ENCODE measurements at places on chromosomes 16 and 17.
A peak's percentile ranks its signal among the peaks of the same experiment; 100 is the strongest.

DNA sequence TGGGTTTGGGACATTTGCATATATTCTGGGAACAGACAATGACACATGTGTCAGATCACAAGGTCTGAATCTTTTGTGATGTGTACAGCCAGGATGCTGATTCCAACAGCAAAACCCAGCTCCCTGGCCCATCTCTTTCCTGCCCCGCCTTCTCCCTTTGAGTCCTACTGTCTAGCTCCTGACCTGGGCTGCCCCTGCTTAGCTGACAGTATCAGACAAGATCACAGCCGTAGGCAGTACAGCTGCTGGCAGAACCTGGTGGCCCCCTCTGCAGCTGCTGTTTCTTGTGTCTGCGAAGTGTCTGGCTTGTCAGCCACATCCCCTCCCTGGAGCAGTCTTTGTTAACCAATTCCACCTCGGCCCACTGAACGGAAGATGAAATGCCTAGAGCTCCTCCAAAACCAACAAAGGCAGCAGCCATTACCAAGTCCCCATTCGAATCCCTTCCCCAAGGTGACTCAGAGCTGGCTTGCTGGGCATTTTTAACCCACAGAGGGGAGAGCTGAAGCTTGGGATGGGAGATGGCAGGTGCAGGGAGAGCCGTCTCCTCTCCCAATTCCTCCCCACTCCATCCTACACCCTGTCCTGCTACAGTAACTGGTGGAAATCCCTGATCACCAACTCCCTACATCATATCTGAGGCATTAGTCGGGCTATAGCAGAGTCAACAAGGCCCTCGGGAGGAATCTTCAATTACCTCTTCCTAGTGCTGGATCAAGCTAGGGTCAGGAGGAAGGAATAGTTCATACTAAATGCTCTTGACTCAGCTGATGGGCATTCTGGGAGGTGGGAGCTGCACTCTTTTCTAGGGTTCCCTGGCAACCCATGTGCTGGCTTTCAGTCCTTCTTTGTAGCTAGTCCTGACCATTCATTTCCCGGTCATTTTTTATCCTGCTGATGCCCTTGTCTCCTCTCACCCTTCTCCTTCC lies 5.8 kb downstream of the PIPOX start:
- DNase-seq, result no peak

GRCh38 chr17:69948406-69948805 lies 126.6 kb upstream of the KCNJ16 start:
- no peak for DNase-seq

- peak; percentile 47 for DNase-seq
Observed at GRCh38 chr17:57995076-57995956, 7.3 kb upstream of the VEZF1 start.

DNA sequence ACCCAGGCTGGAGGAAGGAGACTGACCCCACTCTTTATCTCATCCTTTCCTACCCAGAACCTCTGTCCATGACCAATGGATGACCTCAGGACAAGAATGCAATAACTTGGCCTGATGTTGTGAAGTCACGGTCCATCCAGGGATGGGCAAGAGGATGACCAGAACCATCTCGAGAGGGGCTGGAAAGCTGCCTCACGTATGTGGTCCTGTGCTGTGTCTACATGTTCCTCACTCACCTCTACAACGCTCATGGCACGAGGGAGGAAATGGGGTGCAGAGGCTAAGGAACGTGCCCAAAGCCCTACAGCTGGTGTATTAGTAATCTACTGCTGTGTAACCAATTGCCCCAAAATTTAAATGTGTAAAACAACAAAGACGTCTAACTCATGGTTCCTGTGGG lies 7.3 kb upstream of the KCTD5 start:
- no peak for DNase-seq

- no peak for DNase-seq
Observed at GRCh38 chr17:80262291-80262690, 1.6 kb downstream of the RNF213 start.

- DNase-seq, result no peak
Observed at GRCh38 chr17:77451894-77452852, 311.4 kb downstream of the SEC14L1 start.

GRCh38 chr17:71188811-71189492 lies 931.9 kb upstream of the SOX9 start:
- no peak for DNase-seq

DNA sequence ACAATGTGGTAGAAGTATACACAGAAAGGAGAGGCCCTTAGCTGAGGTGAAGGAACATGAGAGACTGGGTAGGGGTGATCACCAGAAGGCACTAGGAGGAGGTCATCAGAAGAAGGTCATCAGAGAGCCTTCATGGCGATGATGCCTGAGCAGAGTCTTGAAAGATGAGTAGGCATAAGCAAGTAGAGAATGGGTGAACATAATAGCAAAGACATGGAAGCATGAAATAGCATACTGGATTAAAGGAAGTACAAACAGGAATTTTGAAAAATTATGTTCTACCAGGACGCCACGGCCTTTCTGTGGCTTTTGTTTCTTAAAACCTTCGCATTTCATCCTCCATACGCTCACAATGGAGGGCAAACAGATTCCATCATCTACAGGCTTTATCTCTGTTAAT lies 2.9 kb downstream of the IKZF3 start:
- no peak for DNase-seq

DNA sequence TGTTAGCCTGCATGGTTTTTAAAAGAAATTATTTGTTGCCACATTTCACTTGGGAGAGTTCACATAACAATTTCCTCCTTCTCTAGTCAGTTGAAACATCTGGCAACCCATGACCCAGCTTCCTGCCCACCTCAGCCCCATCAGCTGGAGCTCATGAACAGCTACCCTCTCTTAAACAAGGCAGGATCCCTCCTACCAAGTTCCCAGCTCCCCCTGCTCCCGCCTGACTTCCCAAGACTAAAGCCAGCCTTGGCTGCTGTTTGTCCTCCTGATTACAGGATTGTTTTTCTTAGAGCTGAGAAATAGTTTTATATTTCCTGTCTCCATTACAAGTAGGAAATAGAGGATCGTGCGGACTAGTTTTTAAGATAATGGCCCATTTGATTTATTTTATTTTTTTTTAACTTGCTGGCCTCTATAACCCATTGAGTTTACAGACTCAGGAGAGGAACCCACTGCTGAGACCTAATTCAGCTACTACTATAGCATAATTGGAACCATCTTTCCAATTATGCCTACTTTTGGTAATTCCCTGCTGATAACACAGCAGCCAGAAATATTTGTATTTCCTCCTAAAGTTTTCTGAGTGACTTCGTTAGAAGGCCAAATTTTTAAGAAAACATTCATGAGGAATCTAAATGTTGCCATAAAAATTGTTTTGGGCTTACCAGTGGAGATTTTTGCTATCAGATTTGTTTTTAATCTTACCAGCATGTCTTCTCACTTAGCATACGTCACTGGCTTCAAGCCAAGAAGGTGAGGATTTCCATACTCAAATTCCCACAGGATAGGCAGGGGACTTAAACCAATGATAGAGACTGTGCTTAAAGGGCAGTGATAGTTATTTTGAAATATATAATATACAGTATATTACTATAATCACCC lies 90.0 kb downstream of the ELAC2 start:
- DNase-seq, result no peak

- DNase-seq, result peak; percentile 85
Observed at GRCh38 chr17:63699638-63700527, at the start of gene LIMD2. Gene LIMD2, minus strand, starts transcription at chr17:63700125. Its CDS starts 827 bp downstream, at chr17:63699298.

GRCh38 chr16:711548-712320 lies 3.2 kb upstream of the METRN start:
- peak; percentile 77 for DNase-seq

GRCh38 chr16:89560378-89561141 lies at the start of gene RPL13:
Gene RPL13, plus strand, starts transcription at chr16:89560682. Its CDS starts 278 bp downstream, at chr16:89560960.
- DNase-seq, result peak; percentile 92

DNA sequence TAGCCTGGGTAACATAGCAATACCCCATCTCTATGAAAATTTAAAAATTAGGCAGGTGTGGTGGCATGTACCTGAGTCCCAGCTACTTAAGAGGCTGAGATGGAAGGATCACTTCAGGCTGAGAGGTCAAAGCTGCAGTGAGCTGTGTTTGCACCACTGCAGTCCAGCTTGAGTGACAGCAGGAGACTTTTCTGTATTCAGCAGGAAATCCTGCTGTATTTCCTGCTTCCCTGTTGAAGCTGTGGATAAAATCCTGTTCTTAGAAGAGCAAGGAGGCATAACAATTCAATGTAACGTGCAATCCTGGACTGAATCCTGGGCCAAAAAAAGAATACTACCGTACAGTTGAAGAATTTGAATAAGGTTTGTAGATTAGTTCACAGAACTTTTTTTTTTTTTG lies 62.2 kb downstream of the FBXL20 start:
- no peak for DNase-seq

GRCh38 chr16:68369697-68370580 lies 59.1 kb downstream of the PRMT7 start:
- DNase-seq, result peak; percentile 63

DNA sequence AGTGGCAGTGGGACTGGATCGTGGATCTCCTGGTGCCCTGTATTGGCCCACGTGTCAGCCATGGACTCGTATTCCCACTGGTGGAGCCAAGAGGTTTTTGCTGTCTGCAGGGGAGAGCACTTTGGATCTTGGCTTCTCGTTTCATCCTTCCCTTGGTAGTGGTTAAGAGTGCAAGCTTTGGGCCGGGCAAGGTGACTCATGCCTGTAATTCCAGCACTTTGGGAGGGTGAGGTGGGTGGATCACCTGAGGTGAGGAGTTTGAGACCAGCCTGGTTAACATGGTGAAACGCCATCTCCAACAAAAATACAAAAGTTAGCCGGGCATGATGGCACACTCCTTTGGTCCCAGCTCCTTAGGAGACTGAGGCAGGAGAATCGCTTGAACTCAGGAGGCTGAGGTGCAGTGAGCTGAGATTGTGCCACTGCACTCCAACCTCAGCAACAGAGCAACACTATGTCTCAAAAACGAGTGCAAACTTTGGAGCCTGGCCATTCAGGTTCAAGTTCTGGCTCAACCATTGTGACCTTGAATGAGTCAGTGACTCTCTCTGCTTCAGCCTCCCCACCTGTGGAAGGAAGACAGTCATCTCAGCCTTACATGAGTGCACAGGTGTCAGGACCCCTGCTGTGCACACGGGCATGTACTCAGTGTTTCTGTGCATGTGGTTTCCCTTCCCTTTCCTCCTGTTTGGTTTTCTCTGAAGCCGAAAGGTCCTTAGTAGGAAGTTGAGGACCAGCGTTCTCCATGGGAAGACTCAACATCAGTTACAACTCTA lies 57.4 kb downstream of the PLCG2 start:
- peak; percentile 70 for DNase-seq

DNA sequence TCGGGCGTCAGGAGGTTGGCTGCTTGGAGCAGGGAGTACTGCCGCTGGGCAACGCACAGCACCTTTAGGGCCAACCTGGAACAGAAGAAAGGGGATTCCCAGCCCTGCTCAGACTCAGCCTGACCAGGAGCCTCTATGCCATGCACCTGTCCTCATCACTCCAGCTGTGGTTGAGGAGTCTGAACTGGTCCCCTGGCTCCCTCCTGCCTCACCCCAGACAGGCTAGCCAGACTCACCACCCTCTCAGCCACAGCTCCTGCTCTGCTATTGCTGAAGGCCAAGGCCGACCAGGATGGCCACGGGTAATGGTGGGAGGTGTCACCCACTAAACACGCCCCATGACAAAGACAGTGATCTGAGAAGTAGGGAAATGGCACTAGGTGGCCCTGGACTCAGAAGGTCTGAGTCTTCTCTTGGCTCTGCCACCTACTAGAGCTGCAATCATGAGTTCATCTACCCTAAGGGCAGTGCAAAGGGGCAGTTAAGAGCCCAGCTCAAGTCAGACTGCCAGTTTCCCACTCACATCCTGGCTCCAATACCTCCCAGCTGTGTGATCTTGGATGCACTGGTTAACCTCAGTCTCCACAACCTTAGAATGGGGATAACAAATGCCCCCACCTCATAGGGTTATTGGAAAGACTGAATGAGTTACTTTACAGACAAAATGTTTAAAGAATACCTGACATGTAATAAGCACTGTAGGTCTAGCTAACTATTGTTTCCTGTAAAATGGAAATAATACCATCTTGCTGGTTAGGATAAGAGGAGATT lies 13.8 kb upstream of the GFAP start:
- no peak for DNase-seq

- DNase-seq, result peak; percentile 80
Observed at GRCh38 chr16:27449434-27450195, 47.6 kb downstream of the IL21R start.

- DNase-seq, result no peak
Observed at GRCh38 chr16:14489460-14489859, 140.6 kb downstream of the PARN start.

- DNase-seq, result no peak
Observed at GRCh38 chr17:13736916-13737315, 135.2 kb upstream of the HS3ST3A1 start.

- no peak for DNase-seq
Observed at GRCh38 chr17:66387392-66387981, 85.1 kb downstream of the PRKCA start.

DNA sequence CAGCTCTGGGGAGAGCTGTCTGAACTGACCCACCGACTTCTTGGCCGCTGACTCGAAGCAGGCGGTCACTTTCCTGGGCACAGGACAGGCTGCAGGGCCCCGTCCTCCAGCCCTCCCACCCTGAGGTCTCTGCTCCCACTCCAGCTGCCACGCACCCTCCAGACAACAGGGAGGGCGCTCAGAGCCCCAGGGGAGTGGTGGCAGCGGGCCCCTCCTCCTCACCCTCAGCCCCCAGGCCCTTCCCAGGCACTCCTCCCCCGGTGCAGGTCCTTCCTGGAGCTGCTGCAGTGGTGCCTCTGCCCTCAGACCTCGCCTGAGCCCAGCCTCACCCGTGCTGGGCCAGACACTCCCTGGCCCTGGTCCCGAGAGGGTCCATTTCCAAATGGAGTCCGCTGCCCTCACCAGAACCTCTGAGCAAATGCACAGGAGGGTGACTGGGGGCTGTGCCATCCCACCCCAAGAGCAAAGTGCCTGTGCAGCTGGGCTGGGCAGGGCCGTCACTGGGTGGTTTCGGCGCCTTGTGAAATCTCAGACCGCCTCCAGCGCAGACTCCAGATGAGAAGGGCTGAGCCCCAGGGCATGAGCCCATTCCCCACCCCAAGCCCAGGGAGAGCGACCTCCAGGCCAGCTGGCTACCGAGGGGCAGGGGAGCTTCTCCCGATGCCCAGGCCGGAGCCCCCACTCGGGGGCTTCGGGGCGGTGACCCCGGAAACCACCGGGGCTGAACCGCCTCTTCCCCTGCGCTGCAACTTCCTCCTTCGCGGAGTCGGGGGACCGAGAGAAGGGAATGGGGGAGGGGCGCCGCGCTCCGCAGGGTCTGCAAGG lies 717 bp downstream of the CYBA start:
- DNase-seq, result peak; percentile 71

DNA sequence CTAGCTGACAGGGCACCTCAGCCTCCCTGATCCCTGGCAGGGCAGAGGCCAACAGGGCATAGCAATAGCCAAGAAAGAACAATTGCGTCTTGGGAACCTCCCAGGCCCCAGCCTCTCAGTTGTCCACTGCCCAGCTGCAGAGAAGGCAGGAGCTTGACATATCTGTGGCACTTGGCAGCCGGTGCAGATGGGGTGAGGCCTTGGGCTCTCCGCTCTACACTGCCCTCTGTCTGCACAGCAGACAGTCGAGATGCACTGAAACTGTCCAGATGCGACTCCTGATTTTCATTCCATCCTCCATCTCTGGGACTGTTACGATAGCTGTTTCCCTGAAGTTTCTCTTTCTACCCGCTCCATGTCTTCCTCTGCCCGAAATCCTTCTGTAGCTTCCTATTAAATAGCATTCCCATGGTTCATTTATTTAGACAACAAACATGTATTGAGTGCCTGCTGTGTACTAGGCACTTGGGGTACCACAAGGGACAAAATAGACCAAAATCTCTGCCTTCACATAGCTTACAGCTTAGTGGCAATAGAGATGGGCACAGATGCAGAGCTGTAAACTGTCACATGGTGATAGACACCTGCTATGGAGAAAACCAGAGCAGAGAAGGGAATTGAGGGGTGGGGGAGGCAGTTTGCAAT lies 3.3 kb downstream of the POLR3E start:
- no peak for DNase-seq

Data from GM06990 (cell line).